ENCODE measurements at places on chromosomes 1 and 21. TPM values are rescaled to one million over a fixed set of nuclear protein-coding genes. Genes with fewer than 3 reads are reported as not detected.
A peak's percentile ranks its signal among the peaks of the same experiment; 100 is the strongest.

The FALEC gene
- 0.59 TPM for total RNA-seq

The IL10 gene
- total RNA-seq: not detected

The CYP2J2 gene
- total RNA-seq: 2.2 TPM

The TAS1R3 gene
- total RNA-seq: 0.77 TPM

The C1orf116 gene
- not detected for total RNA-seq

- no peak overlapping the region for H3K27ac ChIP-seq
- H3K4me1 ChIP-seq: peaks cover 21% of the 10 kb centered on the region
- H3K27me3 ChIP-seq: peaks cover 7% of the 10 kb centered on the region
- no peaks in the 10 kb centered on the region for H3K36me3 ChIP-seq
These were observed 24.4 kb downstream of the CRYAA start for GRCh38 chr21:43193088-43193650.

GRCh38 chr1:147748676-147749350 is 11.6 kb downstream of the GJA5 start:
- H3K27me3 ChIP-seq: peaks cover 28% of the 10 kb centered on the region
- no peak for DNase-seq
- H3K4me1 ChIP-seq: peaks cover 3% of the 10 kb centered on the region
- H3K4me3 ChIP-seq: no peak overlapping the region
- H3K36me3 ChIP-seq: no peaks in the 10 kb centered on the region
- no peak overlapping the region for H3K27ac ChIP-seq

DNA sequence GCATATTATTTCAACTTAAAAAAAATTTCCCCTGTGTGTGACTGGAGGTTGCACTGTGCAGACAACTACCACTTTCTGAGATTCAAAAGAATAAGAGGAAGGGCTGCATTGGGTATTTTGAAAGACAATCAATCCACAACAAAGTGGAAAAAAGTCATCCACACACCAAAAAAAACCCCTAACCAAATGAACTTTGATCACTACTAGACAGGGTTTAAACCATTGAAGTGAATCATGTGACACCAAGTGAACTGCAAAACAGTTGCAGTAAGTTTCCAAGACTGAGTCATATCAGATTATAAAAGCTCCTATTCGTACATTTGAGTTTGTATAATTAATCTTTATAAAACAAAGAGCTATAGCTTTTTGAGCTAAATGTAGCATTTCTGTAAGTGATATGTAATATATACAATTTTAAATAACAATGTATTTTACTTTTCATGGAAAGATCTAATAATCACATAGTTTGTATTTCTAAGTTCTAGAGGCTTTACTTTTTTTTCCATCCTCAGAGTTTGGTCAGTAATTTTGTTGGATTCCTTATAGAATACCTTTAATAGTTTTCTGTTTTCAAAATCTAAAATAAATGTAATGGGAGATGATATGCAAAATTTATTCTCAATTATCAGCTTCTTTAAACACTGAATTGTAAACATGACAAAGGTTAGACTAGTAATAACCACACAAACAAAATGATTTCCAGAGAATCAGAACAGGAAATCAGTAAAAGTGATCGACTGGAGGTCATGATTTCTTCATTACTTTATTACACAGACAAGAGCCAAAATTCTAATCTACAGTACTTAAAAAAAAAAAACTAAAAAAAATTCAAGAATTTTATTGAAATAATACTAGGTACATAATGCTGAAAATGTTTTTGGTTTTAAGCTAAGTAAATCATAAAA is 50.5 kb upstream of the GFI1 start:
- no peaks in the 10 kb centered on the region for H3K27me3 ChIP-seq
- H3K36me3 ChIP-seq: peaks cover 41% of the 10 kb centered on the region
- peaks cover 74% of the 10 kb centered on the region for H3K4me1 ChIP-seq
- H3K4me3 ChIP-seq: peak overlapping the region; percentile 64
- DNase-seq: no peak

All from activated CD8-positive, alpha-beta memory T cell treated with anti-CD3 and anti-CD28 coated beads, Interleukin-2, amount 10 ng/mL, durations not matched to agents 7 days and 5 days (primary cell).